Stimulated activated CD4-positive, alpha-beta T cell treated with anti-CD3 and anti-CD28 coated beads, Interleukin-12 subunit alpha, Interleukin-12 subunit beta, amount 100 ng/mL, for 24 hours (primary cell): ENCODE measurements at places on chromosomes 4 and X.

DNA sequence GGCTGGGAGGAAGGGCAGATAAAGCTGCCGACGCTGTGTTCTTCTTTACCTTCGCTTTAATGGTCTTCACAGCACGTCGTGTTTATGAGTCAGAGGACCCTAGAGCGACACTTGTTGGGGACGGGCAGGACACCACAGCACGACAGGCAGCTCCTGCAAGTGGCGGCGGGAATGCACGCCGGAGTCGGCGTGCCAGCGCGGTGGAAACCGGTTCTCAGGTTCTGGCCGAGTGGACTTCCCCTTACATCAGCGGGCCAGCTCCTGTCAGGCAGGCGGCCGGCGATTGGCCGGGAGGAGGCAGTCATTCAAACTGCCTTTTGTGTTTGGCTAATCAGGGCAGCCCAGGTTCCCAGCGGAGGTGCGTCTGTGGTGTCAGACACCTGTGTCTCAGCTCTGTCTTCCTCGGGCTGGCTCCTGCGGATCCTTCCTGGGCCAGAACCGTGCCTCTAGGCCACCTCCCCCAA, 150.9 kb downstream of the SHROOM3 start:
- DNase-seq: no peak

GRCh38 chrX:84199688-84200087, 11.7 kb upstream of the RPS6KA6 start:
- no peak for DNase-seq

DNA sequence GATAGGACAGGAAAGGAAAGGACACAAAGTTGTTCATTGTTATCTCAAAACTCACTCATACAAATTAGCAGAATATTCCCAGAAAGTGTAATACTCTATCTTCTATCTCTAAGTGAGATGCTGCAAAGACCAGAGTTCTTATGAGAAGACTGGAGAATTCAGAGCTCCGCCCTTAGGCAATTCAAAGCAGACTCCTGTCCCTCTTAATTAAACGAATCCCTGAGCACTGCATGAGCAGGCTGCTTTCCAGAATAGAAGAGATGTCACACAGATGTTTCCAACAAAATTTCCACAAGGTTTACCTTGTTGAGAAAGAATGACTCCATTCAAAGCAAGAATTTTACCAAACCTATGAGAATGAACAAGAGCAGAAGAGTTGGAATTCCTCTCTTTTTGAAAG, 630.8 kb upstream of the INTU start:
- no peak for DNase-seq

GRCh38 chr4:52106660-52107059, 55.6 kb downstream of the SPATA18 start:
- no peak for DNase-seq

DNA sequence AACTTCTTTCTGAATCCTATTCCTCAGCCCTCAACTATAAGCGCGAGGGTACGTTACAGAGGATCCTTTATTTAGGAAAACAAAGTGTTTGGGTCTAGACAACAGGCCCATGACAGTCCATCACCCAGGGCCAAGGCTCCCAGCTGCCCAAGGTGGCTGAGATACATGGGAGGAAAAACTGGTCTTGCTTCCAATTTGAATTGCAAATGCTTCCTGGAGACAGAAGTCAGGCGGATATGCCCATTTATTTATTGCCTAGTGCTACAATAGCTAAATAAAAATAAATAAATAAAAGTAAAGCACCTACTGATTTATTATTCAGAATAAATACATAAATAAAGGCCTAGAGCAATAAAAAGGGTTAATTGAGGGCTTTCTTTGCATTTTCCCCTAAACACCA, 248.7 kb downstream of the DHX15 start:
- no peak for DNase-seq

DNA sequence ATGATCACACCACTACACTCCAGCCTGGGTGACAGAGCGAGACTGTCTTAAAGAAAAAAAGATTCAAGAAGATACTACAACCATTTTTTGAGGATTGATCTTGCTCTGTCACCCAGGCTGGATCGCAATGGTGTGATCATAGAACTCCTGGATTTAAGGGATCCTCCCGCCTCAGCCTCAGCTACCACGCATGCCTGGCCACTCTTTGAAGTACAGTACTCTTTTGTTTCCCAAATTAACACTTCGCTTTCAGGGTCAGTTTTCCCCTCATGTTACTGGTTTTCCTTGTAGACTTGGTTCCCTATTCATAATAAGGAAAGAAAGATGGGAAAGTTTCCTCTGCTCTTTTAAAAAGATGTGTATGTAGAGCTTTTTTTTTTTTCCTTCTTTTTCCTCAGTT, 34.3 kb downstream of the FHIP1A start:
- no peak for DNase-seq

DNA sequence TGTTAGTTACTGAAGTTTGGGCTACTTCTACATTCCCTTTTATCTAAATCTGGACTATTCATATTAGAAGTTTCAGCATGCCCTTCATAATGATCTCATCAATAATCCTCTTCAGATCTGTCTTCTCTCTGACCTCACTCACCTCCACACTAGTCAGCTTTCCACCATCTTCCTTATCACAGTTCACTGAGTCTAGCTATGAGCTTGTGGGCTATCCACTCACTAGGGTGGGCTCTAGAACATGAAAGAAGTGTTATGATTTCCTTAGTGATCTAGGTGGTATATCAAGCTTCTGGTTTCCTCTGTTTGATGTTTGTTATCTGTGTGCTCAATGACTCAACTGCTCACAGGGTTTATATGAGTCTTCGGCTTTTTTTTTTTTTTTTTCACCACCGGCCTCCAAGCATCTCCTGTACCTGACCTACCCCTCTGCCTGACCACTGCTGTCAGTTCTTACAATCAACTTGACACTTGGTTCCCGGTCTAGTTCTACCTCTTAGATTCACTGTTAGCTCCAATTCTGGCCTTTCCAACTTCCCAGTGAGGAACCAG, 103.1 kb downstream of the PAPSS1 start:
- no peak for DNase-seq

DNA sequence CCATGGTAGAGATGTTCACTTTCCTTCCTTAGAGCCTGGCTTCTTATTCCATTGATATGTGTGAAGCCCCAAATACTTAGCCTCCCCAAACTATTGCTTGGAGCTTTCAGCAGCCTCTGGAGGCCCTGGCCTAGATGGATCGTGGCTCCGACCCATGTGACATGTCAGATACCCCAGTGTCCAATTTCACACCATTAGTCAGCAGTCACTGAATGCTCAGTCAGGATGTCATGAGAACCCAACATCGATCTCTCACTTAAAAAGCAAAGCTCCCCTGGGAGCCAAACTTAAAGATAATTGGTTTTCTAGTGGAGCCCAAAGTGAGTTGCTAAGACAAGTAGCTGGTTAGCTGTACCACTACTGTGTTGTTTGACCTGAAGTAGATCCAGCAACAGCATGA, 41.6 kb upstream of the IGSF1 start:
- DNase-seq: no peak

DNA sequence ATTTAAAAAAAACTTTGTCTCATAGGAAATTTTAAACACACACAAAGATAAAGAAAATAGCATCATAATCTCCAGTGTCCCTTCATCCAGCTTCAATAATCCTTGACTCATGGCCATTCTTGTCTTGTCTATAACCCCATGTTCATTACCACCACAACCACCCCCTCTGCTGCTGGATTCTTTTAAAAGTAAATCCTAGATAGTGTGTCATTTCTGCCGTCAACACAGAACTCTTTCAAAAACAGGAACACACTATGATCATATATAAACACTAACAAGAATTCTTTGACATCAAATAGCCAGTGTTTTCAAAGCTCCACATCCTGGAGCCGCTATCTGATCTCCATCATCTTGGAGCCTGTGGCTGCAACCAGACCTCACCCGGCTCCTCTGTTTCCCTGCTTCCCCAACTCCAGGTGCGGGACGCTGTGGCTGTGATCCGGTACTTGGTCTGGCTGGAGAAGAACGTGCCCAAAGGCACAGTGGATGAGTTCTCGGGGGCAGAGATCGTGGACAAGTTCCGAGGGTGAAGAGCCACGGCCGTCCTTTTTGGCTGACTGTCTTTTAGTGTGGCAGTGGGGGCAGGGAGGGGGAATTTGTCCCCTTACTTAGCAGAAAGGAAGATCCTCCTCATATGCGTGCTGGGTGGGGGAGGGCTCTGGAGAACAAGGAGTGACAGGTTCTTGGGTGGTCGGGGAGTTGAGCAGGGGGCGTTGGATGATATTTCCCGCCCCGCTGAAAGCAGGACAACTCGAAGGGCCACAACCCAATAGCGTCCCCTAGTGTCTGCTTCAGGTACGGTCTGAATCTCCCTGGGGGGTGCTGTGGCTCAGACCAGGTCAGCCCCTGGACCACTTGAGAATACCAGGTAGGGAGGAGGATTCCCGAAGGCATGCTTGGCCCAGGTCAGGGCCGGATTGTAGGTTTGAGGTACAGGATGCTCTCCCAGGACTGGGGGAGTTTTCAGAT, 15.6 kb downstream of the XPNPEP2 start:
- no peak for DNase-seq

DNA sequence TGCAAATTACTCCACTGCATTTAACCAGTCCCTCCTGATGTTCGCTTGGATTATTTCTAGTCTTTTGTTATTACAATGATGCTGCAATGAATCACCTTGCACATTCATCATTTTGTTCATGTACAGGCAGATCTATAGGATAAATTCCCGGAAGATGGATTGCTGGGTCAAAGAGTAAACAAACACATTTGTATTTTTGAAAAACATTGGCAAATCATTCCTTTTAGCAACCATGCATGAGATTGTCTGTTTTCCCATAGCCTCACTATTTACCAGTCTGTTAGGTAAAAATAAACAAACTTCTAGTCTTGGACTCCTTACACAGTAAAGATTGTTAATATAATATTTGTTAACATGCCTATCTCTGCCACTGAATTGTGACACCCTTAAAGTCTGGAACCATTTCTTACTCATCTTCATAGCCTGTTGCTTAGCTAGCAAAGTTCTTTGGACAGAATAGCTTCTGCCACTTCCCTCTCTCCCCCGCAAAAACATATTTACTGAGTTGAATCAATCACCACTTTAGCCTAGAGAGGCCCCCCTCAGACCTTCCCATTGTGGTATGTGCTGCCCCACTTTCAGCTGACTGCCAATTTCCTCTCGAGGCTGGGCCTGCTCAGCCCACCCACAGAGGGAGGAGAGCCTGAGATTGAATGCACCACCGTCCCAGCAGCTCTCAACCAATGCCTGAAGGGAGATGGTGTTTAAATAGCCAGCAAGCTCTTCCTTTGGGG, 108.4 kb upstream of the ATXN3L start:
- DNase-seq: no peak
